Stimulated activated CD4-positive, alpha-beta T cell treated with anti-CD3 and anti-CD28 coated beads, Interleukin-15, amount 100 ng/mL, for 1 hour (primary cell): ENCODE measurements at places on chromosomes 5 and 9.

GRCh38 chr9:119961774-119962424 is 592.7 kb upstream of the BRINP1 start:
- no peak for DNase-seq

DNA sequence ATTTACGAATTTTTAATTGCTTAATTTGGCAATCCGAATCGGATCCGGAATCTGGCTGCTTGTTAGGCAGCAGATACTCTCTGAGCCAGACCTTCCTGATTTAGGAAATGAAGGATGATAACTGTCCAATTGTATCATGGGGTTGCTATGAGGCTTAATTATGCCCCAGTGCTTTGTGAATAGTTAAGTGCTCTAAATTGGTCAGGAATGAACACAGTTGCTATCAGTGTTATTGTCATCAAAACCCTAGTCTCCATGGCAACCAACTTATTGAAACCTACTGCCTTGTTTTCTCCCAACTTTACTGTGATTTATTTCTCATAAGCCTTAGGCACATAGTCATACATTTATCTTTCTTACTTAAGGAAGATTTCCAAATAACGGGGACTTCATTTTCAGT is 47.9 kb downstream of the MAMDC2 start:
- DNase-seq = no peak

GRCh38 chr5:75236322-75237316 is at the start of gene ANKRD31:
TSS of gene ANKRD31 (minus strand) at chr5:75236878. CDS start at chr5:75236686, 192 bp downstream.
- DNase-seq = peak; percentile 87

DNA sequence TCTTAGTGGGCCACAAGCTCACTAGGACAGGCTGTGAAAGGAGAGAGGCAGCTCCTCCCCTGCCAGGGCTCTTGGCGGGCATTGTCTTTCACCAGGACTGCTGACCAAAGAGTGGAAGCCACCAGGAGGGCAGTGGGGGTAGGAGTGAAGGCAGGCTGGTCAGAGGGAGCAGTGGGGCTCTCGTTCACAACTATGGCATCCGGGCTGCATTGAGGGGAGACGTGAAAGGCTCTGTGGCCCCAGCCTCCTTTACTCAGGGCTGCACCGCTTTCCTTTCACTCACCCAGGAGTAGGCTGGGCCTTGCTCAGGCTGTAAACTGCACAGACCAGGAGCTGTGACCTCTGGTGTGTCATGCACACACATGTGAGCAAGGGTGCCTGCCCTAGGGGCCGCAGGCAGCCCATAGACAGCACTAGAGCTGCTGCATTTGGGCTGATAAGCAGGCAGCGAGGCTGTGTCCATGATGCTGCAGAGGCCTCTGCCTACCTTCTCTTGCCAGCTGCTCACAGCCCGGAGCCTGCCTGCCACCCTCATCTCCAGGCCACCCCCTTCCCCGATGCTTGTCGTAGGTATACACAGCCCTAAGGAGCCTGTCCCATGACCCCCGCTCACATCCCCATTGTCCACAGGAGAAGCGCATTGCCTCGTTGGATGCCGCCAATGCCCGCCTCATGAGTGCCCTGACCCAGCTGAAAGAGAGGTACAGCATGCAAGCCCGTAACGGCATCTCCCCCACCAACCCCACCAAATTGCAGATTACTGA is 130.4 kb downstream of the DAB2IP start:
- no peak for DNase-seq

DNA sequence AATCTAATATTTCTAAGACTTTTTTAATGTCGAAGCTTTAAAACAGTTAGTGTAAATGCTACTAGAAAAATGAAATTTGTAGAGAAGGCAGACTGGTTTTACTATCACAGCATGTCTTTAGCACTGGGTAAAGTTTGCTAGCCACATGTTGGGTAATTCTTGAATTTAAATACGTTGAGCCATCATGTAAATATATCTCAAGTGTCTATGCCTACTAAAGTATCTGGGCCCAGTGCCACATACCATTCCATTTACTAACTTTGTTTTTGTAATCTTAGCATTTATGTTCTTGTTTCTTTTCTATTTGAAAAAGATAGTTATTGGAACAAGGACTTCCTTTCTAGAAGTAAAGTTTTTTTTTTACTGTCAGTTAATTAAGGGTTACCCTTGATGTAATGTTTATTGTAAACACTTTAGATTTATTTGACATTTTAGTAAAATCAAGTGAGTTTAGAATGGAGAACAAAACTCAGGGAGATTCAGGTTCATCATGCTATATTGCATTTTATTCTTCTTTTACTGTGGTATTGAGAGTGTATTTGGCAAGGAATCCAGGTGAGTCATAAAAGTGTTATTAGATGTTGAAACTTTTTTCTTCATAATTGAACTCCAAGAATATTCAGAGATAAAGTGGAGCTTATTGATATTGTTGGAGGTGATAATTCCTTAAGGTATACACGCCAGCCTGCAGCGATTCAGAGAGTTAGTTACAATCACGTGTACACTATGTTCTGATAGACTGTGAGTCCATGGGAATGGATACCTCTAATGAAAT is 182.4 kb downstream of the CCDC171 start:
- no peak for DNase-seq

DNA sequence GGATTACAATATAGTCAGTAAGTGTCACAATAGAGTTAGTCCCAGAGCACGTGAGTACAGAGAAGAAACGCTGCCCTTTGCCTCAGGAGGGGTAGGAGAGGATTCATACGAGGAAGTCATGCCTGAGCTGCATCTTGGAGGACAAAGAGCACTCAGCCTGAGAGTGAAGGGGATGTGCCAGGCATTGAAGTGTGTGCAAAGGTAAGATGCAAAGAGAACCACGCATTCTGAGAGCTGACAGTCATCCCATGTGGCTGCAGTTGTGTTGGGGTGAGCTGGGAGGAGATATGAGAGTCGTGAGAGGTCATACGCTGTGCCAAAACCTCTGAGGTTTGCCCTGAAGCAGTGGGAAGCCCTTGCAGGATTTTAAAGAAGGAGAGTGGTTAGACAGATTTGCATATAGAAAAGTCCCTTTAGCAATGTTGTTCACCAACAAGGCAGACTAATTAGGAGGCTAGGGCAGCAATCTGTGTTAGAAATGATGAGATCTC is 97.5 kb downstream of the PIP5K1B start:
- DNase-seq = no peak

DNA sequence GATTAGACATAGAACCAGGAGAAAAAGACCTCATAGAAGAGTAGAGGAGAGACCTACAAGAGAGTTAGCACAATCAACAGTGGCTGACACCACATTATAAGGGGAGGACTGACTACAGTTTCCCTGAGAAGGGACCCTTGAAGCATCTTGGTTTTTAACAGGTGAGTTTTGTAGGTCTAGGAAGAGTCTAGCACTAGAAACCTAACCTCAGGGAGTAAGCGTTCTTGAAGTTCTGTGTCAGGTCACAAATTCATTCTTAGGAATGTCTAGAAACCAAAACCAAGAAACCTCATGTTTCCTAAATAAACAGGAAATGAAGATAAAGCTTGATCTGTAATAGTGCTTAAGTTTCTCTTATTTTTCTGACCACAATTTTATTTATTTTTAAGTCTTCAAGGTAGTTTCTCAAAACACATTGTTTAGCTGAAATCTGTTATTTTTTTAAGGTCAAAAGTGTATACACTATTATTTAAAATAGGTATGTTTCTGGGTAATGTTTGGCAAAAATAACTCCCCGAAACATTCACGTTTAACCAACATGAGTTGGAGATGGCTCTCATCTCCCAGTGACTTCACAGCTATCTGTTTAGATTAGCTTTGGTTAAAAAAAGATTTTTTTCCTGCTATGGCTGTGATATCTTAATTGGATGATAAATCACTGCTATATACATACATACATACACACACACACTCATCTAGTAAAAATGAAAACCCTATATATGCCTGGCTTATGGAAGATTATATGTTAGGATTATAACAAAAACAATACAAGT is 37.1 kb downstream of the MAP3K1 start:
- no peak for DNase-seq

DNA sequence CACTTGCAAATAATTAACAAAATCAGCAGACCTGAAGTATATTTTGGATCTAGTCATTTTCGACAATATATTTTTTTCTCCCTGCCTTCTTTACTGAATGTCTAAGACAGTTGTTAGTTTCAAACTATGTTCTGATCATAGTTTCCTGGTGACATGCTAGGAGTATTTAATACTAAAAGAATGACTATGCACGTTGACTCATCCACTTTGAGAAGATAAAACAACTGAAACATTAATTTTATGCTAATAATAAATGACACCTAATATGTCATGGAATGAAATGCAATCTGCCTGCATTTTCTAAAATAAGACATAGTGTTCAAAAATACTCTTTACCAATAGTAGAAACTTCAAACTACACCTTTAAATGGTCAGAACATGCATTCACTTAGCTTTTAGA is 2123.7 kb upstream of the C9orf72 start:
- DNase-seq = no peak

DNA sequence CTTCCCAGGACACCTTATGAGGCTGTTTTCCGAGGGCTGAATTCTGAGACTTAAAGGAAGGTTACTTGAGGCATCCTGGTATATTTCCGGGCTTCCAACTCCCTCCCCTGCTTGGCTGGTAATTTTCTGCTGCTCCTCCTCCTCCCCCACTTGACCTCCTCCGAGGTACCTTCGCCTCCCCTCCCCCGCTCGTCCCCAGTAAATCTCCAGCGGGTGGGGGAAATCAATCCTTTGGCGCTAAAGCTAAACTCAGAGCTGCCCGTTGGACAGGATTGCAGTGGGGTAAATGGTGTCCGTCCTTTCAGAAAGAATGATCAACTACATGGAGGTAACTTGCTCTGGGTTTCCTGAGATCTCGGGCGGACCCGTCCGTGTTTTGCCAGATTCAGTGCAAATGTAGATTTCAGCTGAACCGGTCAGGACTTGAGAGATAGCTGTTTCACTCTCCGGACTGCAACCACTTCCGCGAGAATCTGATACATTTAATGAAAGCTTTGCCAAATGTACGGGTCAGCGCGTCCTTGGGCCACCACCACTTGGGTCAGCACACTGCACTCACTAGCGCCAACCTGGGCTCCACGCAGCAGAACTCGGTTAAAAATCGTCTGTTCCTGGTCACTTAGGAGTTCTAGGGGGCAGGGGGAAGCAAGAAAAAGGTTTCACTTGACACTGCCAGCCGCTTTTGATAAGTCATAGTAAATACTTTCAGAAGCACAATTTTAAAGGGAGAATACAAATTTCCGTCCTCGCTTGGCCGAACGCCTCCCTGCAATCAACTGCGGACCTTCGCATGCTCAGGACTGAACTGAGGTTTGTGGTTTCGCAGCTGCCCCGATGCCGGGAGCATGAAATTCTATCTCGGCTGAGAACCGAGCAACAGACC is 4.6 kb upstream of the ISL1 start:
- DNase-seq = no peak

DNA sequence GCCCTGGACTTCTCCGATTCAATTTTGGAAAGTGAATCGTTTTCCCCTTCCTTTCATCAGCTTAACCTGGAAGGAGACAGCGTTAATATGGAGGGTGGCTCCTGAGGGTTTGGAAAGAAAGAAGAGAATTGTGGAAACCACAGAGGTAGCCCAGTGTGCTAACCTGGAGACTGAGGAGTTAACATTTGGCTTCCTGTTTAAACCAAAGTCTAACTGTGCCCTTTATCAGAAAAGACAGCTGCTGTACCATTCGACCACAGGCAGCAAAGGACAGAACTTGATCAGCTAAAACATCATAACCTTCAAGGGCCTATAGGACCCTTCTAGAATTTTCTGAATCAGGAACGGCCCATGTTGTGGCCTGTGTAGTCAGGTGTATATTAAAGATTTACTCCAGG is 735 bp downstream of the IDNK start:
- no peak for DNase-seq

GRCh38 chr5:572398-573019 is 39.6 kb upstream of the CEP72 start:
- DNase-seq = no peak

DNA sequence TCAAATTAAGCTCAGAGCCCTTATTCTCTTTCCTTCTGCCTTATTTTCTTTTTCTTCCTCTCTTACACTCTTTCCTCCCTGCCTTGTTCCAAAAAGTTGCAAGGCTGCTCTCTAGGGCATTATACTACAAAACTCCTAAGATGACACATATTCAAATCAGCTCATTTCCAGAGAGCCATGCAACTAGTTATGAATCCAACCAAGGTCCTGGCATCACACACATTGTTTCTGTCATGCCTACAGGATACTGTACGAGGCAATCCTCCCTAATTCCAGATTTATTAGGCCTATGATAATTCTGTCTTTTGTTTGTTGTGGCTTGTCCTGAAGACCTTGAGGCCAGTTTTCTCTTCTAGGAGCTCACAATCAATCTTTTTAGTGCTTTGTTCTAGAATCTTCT is 87.0 kb upstream of the TBCA start:
- DNase-seq = no peak

DNA sequence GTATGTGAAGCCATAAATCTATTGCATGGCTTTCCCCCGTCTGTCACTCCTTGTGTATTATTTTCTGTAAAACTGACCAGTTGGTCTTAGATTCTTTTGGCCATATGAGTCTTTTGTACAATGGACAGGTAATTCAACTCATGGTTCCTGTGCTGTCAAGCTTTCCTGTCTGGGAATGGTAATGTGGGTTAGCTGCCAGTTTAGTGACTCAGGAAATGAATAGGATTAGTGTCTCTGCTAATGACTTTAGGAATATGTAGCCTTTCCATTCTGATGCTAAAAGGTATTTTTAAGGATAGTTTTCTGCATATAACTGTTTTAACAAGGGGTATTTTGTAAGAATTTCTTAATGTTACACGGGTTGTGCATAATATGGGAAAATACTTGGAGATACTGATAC is 182.7 kb downstream of the PBX3 start:
- no peak for DNase-seq

DNA sequence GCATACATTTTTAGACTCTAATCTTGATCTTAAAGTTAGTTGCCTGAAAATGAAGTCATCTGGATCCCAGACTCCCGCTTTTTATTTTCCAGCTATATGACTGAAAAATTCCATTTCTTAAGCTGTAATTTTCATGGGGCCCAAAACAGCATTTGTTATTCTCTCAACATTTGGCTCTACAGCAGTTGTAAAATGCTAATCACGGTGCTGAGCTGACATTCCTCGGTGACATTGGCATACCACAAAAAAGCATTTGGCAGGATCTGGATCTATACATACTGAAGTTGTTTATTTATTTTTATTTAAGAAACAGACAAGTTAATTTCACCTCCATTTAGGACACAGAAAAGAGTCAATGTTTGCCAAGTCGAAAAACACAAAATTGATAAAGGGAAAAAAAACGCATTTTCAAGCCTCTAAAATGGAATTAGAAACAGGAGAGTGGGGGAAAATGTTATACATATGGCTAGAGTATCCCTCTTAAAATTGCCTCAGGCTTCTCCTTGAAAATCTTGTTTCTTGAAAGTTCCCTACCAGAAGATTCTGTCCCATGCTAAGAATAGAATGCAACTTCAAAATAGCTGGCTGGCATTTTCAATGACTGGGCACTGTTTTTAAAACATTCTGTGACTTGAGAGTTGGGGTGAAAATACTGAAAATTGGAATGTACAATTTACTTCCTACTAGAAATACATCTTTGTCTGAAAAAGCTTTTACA is 207.5 kb upstream of the TBCA start:
- no peak for DNase-seq

- no peak for DNase-seq
These were observed 43.5 kb upstream of the DNAH5 start for GRCh38 chr5:13987843-13988464.
